ENCODE measurements at places on chromosomes 7 and 10.

GRCh38 chr7:47186316-47186715 is 395.6 kb downstream of the TNS3 start:
- DNase-seq = no peak

DNA sequence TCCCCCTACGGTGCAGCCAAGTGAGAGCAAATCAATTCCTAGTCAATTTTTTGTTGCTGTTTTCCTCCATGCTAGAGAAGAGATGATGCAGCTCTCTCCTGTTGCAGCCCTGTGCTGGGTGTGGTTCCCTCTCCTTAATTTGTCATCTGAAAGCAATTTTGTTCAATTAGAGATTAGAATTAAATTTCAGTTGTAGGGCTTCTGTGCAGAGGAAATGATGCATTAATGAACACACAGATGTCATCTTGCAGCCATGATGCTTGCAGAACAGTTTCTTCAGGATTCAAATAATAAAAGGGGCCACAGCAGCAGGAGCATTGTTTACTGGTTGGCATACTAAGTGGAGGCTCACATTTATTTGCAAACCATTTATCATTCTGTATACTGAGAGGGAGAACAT is 266.0 kb downstream of the AUTS2 start:
- DNase-seq = no peak

GRCh38 chr10:74419958-74420375 is 268.9 kb downstream of the ADK start:
- no peak for DNase-seq

- DNase-seq = no peak
These were observed 150.5 kb upstream of the PPP2R2D start for GRCh38 chr10:131750171-131750895.

GRCh38 chr7:80521809-80522208 is 9.9 kb upstream of the GNAT3 start:
- DNase-seq = no peak

DNA sequence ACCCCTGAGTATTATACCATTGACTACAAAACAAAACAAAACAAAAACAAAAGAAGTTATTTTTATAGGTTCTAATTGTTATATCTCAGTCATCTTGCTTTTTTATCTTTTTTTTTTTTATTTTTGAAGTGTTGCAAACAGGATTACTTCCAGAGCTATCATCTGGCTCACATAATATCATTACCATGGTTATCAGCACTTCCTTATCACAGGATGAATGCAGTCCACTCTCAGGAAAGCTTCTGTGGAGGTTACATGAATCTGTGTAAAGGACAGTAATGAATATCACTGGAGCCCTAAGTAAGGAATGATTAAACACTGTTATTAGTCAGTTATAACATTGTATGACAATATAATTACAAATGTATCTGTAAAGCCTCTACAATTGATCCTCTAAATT is 451.5 kb downstream of the PLXDC2 start:
- no peak for DNase-seq

- DNase-seq = no peak
These were observed 178.2 kb upstream of the ITGB1 start for GRCh38 chr10:33136271-33136670.

All from T1000 (cell line).